CD4-positive, alpha-beta T cell (primary cell): ENCODE measurements at places on chromosomes 2 and 18.

DNA sequence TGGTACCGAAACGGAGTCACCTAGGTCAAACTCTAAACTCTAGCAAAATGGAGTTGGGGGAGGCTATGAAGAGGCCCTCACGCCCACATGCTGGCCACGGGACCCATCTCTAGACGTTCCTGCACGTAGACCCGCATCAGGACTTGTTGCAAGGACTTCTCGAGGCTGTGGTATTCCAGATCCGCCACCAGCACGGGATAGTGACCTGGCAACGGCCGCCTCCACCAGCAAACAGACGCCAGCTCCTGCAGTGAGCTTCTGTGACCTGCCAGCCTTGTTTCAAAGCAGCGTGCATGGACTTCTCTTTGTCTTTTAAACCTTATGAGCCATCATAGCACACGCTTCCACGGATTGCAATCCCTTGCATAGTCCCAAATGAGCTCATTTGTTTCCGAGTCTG lies 40.3 kb upstream of the RALBP1 start:
- DNase-seq: no peak

GRCh38 chr2:11155381-11156035 lies at the start of gene SLC66A3:
TSS of gene SLC66A3 (plus strand) at chr2:11155467. CDS start at chr2:11155547, 80 bp downstream.
- DNase-seq: no peak

DNA sequence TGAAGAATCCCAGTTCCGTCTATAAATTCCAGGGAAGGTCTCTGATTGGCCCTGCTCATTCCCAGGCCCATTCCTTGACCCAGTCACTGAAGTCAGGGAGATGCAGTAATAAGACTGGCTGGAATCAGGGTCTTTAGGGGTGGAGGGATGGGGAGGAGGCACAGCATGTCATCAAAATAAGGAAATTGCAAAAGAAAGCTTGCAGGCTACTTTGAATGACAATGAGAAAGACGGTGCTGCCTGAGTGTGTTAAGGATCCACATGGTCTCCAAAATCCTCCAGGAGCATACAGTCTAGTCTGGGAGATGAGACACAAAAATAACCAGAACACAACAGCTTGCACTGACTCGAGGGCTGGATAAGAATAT lies 2.0 kb upstream of the DES start:
- DNase-seq: no peak

- DNase-seq: no peak
Measured at GRCh38 chr2:99085421-99085820, 56.1 kb upstream of the C2orf15 start.

DNA sequence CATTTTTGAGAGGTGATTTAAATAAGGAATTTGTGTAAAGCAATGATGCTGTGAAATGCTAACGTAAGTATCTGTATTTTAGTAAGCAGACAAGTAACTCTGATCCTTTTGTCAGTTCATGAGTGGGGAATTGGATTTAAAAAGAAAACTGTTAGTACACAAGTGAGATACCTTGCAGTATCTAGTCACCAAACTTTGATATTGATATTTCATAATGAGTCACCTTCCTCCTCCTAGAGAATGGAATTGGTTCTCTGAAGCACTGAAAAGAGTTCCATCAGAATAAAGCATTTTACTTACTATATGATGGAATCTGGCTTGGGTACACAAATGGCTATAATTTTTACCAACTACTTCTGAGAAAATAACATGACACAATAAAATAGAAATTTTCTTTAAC lies 232.2 kb downstream of the ZNF804A start:
- DNase-seq: no peak

DNA sequence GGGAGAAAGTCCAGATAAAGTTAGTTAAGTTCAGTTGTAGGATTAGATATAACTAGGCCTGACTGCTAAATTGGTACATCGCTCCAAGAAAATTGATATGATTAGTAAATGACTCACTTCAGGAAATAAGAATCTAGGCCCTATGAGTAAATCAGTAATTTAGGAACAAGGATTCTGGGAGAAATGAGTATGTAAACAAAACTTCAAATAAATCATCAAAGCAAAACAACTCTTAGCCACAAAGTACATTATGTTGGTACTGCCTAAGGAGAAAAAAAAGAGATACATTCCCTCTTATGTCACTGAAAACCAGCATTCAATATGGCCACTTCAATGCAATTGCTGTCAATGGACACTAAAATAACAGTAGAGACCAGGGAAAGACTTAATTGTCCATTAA lies 529.1 kb downstream of the ZNF804A start:
- no peak for DNase-seq

- no peak for DNase-seq
Measured at GRCh38 chr18:36786686-36787085, 42.1 kb downstream of the TPGS2 start.

- DNase-seq: no peak
Measured at GRCh38 chr2:173881461-173881860, 83.7 kb downstream of the SP3 start.

GRCh38 chr2:3154146-3154545 lies 223.5 kb downstream of the EIPR1 start:
- DNase-seq: no peak
